Activated CD8-positive, alpha-beta memory T cell treated with anti-CD3 and anti-CD28 coated beads, Interleukin-2, amount 50 U/mL, for 4 hours (primary cell): ENCODE measurements at places on chromosomes 16 and 17.

DNA sequence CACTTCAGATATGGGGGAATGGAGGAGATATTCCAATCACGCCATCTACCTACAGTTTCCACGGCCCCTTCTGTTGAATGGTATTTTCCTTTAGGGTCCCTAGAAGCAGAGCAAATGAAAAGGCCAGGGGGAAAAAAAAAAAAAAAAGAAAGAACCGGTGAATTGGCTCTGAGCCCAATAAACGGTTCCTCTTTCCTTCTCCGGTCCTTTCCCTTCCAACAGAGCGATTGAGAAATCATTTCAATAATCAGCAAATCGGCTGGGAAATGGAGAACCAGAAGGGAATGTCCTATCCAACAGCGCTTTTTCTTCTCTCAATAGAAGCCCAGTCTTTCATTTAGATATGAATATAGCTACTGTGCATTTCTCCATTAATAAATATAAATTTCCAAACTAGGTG is 26.8 kb upstream of the HOXB13 start:
- no peak for DNase-seq

DNA sequence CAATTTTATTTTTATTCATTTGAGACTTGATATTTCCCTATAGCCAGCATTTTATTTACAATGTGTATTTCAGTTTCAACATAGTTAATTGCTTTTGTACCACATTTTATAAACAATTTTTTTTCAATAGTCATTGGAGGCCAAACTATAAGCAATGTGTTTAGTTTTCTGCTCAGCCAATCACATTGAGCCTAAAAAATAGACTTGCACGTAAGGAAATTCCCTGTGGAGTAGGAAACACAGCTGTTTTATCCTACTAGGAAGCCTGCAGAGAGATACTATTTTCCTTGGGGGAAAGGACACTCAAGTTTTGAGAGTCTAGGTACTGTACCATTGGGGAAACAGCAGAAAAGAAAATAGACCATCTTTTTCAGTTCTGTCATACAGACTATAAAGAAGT is 410.2 kb upstream of the GOT2 start:
- no peak for DNase-seq

GRCh38 chr17:8905331-8905730 is 37.9 kb upstream of the PIK3R6 start:
- no peak for DNase-seq

DNA sequence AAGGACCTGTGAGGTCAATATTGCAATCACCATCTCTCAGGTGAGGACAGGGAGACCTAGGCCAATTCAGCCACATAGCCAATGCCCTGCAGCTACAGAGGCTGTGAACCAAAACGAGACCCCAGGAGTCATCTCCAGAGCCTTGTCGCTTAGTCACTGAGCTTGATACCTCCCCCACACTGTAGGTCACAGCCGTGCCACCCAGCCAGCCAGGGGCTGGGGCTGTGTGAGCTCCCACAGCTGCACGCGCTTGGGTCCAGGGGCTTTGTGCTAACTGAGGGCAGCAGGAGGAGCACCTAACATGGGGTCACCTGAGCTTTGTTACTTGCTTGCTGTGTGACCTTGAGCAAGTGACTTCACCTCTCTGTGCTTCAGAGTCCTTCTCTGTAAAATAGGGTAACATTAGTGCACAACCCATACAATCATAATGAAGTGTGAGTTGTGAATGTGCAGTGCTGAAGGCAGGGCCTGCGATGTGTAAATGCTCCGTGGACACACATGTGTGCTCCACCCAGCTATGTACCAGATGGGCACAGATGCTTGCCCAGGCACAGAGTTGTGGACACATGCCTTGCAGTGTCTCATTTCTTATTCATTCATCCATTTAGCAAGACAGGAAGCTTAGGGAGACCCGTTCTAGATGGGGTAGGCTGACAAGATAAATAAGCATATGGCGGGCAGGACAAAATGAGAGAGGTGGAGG is 25.9 kb downstream of the SBK1 start:
- DNase-seq = no peak

DNA sequence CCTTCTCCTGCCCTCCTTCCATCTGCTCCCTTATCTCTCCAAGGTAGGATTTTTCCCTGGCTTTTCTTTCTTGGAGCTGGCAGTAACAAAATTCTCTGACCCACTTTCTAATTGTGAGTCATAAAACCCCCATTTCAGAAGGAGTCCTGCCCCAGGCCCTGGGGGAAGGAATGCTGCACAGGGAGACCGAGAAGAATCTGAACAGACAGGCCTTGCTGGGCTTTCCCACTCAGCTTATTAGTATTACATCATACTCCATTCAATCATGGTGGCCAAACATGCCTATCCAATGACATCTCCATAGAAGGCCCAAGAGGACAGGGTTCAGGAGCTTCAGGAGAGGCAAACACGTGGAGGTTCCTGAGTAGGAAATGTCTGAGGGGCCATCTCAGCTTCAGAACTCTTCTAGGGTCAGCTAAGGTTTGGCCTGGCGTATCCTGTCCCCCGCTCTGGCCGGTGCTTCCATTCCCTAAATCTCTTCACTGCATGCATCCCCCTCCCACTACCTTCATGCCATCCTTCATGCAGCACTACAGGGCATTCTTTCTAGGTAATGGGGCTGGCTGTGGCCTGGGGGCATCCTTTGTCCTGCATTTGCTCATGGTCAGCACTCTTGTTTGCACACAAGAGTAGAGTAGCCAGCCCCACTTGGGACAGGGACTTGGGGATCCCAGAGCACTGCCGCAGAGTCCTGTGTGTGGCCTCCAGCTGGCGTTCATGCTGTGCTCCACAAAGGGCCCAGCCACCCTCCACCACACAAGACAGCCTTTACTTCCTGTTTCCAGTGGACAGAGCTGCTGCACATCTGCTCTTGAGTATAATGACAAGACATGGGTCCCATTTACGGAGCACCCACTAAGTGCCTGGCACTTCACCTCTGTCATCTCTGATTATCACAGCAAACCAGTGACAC is 8.2 kb downstream of the SLC6A2 start:
- no peak for DNase-seq

DNA sequence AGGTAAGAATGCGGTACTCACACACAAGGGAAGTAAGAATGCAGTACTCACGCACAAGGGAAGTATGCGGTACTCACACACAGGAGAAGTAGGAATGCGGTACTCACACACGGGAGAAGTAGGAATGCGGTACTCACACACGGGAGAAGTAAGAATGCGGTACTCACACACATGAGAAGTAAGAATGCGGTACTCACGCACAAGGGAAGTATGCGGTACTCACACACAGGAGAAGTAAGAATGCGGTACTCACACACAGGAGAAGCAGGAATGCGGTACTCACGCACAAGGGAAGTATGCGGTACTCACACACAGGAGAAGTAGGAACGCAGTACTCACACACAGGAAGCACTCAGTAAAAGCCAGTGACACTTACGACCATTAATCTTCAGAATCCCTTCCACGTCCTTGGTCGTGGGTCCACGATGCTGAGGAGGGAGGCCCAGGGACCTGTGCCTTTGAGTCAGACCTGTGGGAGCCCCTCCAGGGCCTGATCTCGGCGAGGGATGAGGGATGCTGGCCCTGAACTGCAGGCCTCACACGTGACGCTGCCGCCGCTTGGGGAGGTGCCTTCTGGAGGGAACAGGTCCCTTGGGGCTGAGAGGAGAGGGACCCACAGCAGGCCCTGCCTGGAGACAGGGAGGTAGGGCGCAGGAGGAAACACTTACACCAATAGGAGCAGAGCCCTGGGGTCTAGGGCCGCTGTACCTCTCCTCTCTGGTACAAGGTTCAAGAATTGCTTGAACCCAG is 20.2 kb downstream of the ABR start:
- no peak for DNase-seq

DNA sequence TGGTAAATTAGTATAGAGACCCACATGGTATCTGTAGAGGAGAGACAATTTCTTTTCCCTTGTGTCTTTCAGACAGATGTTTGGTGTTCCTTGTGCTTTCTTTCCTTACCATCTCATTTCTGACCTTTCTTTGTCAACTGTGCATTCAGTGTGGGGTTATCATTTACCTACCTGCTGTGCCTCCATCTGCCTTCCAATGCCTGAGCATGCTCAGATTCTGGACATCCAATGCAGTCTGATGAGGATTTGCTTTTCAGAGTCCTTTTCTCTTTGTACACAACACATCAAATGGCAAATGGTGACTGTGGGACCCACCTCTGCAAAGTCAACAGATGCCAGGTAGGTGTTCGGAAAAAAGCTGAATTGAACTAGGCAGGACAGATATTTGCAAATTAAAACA is 364.8 kb downstream of the CA10 start:
- no peak for DNase-seq

DNA sequence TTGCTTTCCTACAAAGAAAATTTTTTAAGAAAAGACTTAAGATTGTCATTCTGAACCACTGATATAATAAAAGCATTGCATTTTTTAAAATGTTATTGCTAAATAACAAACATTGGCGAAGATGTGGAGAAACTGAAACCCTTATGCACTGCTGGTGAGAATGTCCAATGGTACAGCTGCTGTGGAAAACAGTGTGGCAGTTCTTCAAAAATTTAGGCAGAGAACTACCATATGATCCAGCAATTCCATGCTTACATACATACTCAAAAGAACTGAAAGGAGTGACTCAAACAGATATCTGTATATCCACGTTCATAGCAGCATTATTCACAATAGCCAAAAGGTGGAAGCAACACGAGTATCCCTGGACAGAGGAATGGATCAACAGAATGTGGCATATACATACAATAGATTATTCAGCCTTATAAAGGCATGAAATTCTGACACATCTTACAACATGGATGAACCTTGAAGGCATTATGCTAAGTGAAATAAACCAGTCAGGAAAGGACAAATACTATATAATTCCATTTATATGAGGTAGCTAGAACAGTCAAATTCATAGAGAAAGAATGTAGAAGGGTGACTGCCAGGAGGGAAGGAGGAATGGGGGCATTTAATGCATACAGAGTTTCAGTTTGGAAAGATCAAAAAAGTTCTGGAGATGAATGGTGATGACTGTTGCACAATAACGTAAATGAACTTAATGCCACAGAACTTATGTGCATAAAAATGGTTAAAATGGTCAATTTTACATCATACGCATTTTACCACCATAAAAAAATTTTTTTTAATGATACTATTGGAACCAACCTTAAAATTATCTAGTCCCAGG is 92.1 kb downstream of the CACNG1 start:
- DNase-seq = no peak

DNA sequence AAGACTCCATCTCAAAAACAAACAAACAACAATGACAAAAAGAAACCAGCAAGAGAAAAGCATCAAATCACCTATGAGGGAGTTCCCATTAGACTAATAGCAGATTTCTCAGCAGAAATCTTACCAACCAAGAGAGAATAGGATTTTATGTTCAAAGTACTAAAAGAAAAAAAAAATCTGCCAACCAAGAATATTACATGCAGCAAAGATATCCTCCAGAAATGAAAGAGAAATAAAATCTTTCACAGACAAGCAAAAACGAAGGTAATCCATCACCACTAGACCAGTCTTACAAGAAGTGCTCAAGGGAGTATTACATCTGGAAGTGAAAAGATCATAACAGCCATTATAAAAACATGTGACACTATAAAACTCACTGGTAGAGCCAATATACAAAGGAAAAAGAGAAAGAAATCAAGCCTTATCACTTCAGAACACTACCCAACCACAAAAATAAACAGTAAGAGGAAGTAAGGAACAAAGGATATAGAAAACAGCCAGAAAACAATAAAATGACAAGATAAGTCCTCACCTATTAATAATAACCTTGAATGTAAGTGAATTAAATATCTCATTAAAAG is 66.3 kb downstream of the STX8 start:
- DNase-seq = no peak

DNA sequence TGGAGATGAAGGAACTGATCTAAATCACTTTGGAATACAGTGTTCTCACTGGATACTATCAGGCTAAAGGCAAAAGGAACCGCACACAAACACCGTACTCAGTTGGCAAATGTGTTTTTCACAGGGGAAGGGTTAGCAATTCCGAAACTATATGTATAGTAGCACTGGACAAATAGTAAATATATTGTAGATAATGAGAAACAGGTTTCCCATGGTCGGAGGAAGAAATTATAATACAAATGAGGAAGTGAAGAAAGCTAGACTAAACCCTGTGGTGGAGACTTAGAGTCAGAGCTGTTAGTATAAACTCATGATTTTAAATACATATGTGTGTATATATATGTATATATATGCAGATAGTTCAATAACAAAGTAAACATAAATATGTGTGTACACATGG is 414.1 kb upstream of the SALL1 start:
- DNase-seq = no peak

GRCh38 chr17:9109933-9110332 is 88.6 kb downstream of the NTN1 start:
- no peak for DNase-seq

DNA sequence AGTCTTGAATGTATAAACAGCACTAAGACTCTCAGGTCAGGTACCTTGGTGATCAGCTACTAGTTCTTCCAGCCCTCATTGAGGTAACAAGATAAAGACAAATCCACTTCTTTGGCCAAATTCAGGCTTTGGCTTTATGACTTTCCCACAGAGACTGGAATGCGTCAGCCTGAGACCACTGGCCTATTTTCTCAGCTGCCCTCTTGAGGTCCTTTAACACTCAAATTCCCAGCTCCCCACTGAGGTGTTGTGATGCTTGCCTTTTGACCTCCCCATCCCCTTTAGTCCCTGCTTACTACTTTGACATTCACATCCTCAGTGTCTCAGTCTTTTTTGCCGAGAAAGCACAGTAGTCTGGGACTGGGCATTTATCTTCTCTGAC is 10.6 kb downstream of the TNFAIP1 start:
- DNase-seq = no peak

GRCh38 chr17:17570140-17570797 is 21.2 kb downstream of the PEMT start:
- no peak for DNase-seq

- DNase-seq = no peak
Measured at GRCh38 chr16:57093666-57094564, 1.5 kb downstream of the CPNE2 start.

GRCh38 chr17:4234401-4234800 is 29.4 kb downstream of the ANKFY1 start:
- DNase-seq = no peak

DNA sequence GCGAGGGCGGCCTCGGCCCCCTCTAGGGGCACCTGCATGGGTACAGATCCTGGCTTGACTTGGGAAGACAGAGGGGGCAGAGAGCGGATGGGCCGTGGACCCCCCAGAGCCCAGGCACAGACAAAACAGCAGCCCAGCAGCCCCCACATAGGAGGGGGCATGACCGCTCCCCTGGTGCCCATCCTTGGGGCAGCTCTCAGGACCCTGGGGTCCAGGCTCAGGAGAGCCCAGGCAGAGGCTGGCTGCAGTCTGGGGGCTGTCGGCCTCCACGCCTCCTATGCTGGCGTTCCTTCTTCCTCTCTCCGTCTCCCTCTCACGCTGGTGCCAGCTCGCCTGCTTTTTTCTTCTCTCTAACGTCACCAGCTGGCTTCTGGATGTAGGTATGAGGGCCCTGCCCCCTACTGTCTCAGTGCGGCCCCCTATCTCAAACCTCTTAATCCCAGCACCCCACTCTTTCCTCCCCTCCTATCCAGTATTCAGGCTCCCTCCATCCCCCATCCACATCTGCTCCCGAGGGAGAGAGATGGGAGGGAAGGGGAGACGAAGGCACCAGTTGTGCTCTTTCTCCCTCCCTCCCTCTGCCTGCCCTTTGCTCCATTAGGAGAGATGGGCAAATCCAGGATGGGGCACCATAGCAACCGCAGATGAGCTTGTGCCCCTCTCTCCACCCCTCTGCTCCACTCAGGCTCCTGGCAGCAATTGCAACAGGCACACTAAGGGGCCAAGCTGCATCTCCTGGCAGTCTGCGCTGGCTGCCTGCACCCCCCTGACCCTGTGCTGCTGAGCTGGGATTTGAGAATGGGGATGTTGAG is at the start of gene GPR179:
TSS of gene GPR179 (minus strand) at position 349 of the 812 bp plus-strand sequence. CDS start at position 182, 167 bp downstream.
- no peak for DNase-seq
